ENCODE measurements at places on chromosomes 2 and 18. TPM values are rescaled to one million over a fixed set of nuclear protein-coding genes. Genes with fewer than 3 reads are reported as not detected.

DNA sequence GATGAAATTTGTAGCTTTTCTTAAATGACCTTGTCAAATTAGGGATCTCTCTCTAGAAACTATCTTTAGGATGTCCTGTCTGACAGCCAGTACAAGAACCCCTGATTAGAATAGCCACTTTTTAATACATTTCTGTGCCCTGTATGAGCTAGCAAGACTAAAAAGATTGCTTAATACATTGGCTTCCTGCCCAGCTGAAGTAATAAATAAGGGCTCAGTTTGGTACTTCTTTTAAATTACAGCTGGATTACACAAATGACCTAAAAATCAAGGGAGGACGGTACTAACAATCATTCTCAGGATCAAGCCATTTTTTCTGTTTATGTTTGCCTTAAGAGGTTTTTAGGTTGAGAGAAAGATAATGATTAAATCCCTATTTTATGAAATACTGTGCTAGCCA is 11.6 kb upstream of the OLA1 start:
- DNase-seq, result no peak

DNA sequence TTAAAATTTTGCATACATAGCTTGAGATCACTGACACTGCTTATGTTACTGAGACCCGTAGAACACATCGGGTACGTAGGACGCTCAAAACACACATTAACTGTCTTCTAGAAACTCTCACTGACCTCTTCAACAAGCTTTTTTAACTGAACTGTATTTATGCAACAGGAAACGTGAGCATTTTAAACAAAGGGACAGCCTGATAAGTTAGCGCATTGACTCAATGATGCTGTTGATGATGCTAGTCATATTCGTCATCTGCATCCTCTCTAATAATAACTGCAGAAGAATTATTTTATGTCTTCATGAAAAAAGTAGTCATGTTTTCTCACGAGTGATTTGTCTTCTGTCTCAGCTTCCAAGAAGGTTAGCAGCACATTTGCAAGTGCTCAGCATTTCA is 824.0 kb downstream of the DCDC2C start:
- no peak for DNase-seq

GRCh38 chr18:63412953-63413352 is 9.3 kb downstream of the VPS4B start:
- DNase-seq, result no peak

- DNase-seq, result no peak
Measured at GRCh38 chr2:8146132-8147005, 535.5 kb upstream of the ID2 start.

DNA sequence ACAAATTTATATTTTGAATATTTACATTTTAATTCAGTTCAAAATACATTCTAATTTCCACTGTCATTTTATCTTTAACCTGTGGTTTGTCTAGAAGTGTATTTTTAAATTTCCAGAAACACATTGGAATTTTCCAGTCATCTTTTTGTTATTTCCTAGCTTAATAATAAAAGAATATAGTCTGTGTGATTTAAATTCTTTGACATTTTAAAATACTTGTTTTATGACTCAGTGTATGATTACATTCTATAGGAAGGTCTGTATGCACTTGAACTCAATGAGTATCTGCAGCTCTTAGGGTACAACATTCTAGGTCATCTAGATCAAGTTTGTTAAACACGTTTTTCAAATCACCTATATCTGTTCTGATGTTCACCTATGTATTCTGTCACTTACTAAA is 88.3 kb upstream of the MBOAT2 start:
- DNase-seq, result no peak

STARD6 gene
- not detected for total RNA-seq

ADAM23 gene
- total RNA-seq, result 18.1 TPM

RNU2-63P gene
- total RNA-seq, result 19.8 TPM

ABCB11 gene
- total RNA-seq, result 0.04 TPM

Data from endodermal cell (in vitro differentiated cells).